ENCODE measurements at places on chromosomes 12 and 14.

GRCh38 chr14:65164068-65164824 is 61.9 kb upstream of the MAX start:
- peak; percentile 73 for DNase-seq

- DNase-seq: no peak
Observed at GRCh38 chr12:14207905-14208551, 157.5 kb upstream of the ATF7IP start.

GRCh38 chr14:71220462-71220861 is 313.2 kb downstream of the PCNX1 start:
- no peak for DNase-seq

DNA sequence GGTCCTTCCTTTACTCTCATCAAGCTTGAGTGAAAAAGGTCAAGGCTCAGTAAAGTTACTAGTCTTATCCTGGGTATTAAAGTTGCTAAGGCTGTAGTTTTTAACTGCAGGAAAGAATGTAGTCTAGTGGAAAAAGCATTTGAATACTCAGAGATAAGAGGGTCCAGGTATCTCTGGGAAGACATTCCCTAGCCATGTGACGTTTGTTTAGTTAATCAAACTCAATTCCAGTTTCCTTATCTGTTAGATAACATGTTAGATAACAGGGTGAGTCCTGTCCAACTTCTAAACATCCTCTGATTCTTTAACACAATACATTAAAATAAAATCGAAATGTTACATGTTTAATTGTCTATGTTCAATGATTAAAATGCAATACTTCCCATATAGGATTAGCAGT is 720.7 kb upstream of the LMO3 start:
- no peak for DNase-seq

DNA sequence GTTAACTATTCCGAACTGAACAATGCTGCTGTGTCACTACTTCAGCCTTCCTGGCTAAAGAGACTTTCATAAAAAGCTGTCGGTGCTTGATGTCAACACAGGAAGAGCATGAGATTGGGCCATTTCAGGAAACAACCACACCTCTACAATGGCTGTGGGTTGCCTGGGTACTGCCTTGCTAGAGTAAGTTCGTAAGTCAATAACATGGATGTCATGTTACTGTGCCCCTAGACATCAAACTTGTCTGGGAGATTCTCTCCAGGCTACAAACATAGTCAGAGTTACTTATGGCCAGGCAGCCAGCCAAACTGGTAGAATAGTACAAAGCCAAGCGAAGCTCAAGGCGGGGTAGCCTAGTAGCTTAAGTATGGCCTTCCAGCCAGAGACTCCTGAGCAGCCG is 23.1 kb downstream of the MAX start:
- no peak for DNase-seq

DNA sequence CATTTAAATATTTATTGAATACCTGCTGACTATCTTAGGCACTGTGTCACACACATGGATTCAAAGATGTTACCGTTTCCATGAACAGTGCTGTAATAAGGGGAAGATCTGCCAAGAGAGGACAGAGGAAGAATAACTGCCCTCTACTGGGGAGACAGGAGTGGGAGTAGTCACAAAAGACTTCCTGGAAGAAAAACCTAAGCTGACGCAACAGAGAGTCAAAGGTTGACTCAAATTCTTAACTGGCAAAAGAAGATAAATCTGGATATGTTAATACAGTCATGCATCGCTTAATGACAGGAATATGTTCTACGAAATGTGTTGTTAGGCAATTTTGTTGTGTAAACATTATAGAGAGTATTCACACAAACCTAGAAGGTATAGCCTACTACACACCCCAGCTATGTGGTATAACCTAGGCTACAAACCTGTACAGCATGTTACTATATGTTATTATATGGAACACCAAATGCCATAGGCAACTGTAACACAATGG is 51.5 kb downstream of the DCAF5 start:
- DNase-seq: peak; percentile 82

DNA sequence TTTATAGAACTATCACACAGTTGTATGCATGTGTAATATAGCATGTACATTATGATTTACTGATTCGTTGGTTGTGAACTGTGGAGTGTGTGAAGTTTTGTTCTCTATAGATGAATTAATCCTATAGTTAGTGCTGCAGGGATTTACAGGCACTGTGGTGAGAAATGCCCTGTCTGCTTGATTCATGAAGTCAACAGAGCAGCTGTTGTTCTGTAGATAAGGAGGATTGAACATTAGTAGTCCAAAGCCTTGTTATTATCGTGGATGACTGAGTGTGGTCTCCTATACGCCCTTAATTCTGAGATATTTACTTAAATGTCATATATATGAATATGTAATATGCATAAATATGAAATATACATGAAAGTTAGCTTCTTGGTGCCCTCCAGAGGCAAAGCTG is 98.3 kb downstream of the DNAH10 start:
- DNase-seq: no peak

DNA sequence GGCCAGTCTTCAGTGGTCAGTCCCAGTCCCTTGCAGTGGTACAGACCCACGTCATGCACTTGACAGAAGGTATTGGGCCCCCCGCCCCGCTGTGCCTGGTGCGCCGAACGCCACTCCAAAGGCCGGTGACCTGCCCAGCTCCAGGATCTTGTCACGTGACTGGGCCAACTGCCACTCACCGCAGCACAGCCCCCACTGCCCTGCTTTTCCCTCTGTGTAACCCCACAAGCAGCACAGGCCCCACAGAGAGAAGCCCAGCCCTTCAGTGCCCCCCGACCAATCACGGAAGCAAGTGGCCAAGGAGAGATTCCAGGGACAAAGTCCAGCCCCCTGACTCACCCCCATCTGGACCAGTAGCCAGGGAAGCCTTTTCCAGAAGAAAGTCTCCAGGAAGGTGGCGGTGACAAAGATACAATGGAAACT is 498 bp downstream of the GPR132 start:
- DNase-seq: peak; percentile 59

DNA sequence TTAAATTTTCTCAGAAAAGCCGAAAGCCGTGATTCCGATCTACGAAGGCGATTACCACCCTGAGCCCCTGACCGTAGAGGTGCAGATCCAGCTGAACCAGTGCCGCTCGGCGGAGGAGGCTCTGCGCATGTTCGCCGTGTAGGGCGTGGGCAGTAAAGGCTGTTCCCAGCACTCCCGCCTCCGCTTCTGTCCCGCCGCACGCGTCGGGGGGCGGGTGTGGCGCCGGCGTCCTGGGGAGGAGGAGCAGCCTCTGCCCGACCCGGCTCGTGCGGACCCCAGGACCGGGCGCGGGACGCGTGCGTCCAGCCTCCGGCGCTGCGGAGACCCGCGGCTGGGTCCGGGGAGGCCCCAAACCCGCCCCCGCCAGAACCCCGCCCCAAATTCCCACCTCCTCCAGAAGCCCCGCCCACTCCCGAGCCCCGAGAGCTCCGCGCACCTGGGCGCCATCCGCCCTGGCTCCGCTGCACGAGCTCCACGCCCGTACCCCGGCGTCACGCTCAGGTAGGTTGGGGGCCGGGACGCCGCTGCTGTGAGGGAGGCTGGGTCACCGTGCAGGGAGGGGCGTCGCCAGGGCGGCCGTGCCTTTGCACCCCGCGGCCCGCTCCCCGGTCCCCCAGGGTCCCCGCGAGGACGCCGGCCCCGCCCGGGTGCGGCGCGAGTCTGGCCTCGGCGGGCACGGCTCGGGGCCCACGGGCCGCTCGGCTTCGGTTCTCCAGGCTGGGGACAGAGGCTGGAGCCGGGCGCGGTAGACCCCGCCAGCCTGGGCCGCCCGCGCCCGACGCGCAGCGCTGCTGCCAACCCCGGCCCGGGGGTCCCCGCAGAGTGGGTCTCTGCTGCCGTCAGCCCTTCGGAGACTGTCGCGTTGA is at the start of gene B3GNT4:
TSS of gene B3GNT4 (plus strand) at position 409 of the 866 bp plus-strand sequence. CDS start 910 bp downstream, outside the sequence.
- DNase-seq: peak; percentile 62

GRCh38 chr12:53034459-53034858 is 15.4 kb upstream of the TNS2 start:
- no peak for DNase-seq

DNA sequence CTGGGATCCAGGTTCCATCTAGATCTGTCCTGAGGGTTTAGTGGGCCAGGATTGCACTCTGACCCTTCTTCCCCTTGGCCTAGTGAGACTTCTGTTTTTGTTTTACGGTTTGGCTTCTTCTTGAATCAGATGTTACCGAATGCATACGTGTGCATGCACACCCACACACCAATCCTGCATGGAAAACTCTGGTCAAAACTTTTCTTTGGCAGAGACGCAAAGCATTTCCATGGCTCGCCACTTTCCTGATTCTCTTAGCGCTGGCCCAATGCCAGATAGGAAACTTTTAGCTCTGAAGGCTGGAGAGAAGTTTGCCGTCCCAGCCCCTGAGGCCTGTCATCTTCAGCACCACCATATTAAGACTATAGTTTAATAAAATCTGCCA is 67.4 kb upstream of the ACTN1 start:
- no peak for DNase-seq

DNA sequence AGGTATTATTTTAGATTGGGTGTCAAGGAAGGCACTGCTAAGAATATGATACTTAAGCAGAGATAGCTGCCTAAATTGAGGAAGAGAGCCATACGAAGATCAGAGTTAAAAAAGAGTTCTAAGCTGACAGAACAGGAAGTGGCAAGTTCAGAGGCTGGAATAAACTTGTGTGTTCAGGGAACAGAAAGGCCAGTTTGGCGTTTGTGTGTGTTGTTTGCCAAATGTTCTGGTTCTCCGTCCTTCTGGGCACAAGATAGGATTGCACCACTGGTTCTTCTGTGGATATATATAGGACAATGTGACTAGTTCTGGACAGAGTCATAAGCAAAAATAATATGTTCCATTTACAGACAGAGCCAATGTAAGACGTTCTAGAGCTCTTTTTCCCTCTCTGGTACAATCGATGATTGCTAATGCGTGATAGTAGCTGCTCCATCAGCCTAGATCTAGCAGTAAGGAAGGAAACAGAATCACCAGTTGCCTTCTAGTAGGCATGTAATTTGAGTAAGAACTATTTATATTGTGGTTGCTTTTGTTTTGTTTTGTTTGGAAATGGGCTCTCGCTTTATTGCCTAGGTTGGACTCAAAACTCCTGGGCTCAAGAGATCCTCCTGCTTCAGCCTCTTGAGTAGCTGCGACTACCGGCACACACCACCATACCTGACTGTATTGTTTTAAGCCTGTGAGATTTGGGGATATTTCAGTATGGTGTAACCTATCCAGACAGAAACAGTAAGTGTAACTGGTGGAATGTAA is 7.4 kb downstream of the BBS10 start:
- DNase-seq: no peak
